ENCODE measurements at places on chromosomes 2 and 18.
A peak's percentile ranks its signal among the peaks of the same experiment; 100 is the strongest.

GRCh38 chr2:66030553-66030952 is 404.4 kb upstream of the MEIS1 start:
- no peak for DNase-seq

GRCh38 chr2:207260947-207261346 is 95.2 kb upstream of the KLF7 start:
- DNase-seq = no peak

GRCh38 chr2:73704285-73704684 is 32.9 kb downstream of the TPRKB start:
- no peak for DNase-seq

DNA sequence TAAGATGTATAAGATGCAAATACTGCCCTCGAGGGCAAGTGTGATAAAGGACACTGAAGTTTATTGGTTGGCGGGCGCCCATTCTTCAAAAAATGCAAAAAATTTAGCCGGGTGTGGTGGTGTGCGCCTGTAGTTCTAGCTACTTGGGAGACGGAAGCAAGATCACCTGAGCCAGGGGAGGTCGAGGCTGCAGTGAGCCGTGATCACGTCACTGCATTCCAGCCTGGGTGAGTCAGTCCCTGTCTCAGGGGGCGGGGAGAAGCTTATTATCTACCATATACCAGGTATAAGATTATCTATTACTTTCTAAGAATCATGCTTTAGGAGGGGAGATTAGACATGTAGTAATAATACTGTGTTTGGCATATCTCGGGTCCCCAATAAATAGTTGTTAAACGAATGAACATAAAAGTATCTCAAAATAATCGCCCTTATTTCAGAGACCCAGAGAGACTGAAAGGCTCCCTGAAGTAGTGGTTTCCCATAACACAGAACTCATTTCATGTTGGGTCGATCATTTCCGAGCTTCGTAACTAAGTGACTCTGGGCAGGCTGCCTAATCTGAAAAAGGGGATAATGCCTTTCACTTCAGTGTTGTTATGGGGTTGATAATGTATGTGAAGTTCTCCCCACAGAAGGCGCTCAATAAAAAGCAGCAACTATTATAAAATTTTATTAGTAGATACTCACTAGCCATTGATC is 1.2 kb upstream of the SELENOI start:
- peak; percentile 46 for DNase-seq

DNA sequence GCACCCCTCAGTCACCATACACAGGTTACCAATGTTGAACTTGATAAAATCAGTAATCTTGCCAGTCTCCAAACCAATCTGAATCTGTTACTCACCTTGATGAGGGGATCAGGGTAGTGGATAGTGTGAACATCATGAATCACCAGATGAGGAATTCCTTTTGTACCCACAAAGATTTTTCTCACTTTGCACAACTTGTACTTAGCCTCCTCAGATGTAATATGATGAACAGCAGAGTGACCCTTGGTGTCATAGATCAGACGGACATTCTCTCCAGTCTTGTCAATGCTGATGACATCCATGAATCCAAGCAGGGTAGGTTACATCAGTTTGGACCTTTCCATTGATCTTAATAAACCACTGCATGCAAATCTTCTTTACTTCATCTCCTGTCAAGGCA is 54.7 kb downstream of the MDH1 start:
- no peak for DNase-seq

- no peak for DNase-seq
Measured at GRCh38 chr2:138534791-138535190, 33.2 kb downstream of the SPOPL start.

DNA sequence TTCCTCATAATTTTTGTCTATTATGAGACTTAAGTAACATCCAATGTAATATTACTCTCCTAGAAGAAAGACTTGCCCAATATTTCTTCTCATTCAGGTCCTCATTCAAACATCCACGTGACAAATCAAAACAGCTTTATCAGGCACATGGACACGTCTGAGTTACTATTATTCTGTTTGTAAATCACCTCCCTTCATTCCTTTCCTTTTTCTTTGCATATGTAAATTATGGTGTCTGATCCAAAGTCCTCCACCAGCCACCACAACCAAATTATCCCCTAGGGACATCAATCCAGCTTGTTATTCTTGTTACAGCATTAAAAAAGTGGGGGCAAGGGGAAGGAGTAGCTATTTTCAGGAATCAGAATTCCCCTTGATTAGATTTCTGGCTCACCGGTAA is 7.1 kb downstream of the TMEM163 start:
- no peak for DNase-seq

- no peak for DNase-seq
Measured at GRCh38 chr18:24396082-24396633, 1.5 kb downstream of the OSBPL1A start.

DNA sequence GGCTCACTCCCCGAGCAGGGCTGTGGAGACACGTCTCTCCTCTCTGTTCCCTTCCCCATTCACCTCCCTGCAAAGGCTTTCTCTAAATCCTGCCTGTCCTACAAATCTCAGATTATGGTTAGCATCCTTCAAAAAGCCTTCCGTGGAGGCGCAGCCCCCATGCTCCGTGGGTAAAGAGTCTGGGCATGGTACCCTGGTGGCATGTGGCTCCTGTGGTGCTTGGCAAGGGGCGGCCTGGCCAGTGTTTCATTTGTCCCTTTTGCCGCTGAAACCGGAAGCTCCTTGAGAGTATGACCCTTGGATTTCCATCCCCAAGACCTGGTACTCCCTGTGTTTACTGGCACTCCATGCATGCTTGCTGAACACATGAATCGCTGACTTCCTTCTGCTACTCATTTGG is 839.3 kb upstream of the SALL3 start:
- no peak for DNase-seq

DNA sequence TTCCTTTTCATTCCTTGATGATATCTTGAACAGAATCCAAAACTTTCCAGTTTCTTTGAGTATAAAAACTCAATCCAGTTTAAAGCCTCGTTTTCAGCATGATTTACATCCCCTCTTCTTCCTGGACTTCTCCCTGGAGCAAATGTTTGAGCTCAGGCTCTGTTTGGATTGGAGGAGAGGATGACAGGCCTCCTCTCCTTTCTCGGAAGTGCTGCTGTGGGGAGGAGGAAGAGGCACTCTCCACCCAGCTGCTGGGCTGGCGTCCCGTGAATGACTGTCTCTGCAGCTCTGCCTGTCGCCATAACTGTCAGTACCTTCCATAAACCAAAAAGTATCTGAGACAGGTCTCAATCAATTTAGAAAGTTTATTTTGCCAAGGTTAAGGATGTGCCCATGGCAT is 238.2 kb upstream of the AGAP1 start:
- DNase-seq = no peak

GRCh38 chr2:142580691-142581090 is 296.8 kb upstream of the KYNU start:
- DNase-seq = no peak

DNA sequence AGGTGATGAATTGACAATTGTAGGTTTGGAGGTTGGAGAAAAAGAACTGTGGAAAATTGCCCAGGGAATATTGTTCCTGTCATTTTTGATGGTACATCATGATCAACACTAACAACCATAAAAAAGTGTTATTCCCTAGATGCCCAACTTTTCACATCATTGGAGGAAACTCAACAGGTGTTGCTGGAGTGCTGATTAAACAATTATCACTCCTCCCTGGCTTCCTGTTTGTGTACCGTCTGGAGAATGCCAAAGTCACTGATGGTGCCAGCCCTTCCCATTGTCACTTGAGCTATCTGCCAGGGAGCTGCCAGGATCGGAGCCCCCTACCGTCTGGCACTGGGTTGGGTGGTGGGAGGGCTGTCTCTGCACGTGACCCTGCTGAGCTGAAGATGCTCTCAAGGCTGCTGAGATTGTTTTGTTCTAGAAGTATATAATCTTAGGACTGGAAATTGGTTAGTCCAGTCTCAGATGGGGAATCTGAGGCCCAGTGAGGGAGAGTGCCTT is 156.9 kb downstream of the PRKCE start:
- DNase-seq = no peak

- DNase-seq = no peak
Measured at GRCh38 chr2:44112096-44112495, 56.6 kb upstream of the PPM1B start.

- no peak for DNase-seq
Measured at GRCh38 chr2:187008111-187008510, 159.1 kb upstream of the ZSWIM2 start.

DNA sequence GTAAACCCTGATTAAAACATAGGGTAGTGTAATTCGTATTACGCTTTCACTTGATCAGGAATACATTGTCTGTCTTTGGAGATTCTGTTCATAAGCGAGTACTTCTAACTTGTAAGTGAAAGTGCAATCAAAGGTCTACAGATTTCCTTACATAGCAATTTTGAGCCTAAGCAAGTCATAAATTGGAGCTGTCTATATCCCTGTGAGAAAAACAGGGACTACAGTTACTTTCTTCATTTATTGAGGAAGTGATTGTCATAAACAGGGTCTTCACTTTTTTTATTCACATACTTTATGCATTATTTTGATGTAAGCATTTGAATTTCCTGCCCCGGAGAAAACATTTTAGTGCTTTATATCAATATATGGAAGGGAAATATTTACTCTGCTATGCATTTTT is 670.4 kb downstream of the CBLN2 start:
- DNase-seq = no peak

- no peak for DNase-seq
Measured at GRCh38 chr18:67219821-67220220, 296.7 kb downstream of the DSEL start.

DNA sequence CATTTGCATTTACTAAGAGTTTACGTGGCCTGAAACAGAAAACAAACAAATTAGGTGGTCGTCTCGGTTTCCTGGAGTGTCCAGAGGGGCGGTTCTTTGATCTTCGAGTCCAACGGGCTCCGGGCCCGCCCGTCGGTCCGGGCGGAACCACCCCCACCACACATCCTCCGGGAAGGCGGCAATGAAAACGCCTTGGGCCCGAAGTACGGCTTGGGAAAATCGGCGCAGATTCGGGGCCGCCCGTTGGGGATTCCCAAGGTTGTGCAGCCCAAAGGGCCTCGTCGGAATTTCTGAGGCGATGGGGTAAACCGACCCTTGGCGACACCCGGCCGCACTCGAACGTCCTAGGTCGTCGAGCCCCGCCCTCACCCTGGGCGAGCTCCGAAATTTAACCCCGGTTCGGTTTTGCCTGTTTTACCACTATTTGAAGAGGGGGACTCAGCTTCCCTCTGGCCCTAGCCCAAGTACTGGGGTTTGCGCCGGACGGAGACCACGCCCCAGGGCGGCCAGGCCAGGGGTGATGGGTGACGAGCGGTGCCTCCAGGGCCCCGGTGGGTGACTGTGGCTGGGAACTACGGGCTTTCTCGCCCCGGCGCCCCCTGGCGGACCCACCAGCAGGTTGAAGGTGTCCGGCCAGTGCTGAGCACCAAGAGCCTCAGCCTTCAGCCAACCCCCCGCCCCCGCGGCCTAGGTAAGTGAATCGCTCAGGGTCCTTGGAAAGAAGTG is 1.9 kb upstream of the CFAP53 start:
- peak; percentile 87 for DNase-seq

DNA sequence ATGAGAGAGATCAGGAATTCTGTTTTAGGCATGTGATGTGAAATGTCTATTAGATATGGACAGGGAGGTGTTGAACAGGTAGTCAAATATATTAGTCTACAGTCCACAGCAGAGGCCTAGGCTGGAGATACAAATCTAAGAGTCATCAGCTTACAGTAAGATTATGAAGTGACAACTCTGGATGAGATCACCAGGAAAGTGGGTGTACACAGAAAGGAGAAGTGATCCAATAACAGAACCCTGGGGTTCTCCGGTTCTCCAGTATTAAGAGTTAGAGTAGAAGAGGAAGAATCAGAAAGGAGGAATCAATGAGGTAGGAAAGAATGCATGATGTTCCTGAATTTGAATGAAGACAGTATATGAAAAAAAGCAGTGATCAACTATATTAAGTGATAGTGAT is 362.3 kb downstream of the FIGN start:
- DNase-seq = no peak

DNA sequence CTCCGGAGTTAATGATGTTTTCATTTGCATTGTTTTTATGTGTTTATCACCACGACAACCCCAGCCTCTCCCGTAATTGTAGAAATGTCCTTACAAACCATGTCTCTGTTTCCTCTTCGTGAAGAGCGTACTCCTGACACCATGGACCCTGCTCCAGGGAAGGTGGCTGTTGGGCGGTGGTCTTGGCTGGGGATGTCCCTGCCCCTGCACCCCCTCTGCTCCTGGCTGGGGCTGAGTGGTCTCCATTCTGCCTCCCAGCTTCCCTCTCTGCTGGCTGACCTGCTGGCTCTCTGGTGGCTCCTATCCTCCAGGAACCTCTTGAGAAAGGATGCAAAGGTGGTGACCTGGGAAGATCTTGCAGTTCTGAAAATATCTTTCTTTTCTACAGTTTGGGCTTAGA is 81.1 kb downstream of the ASB1 start:
- DNase-seq = no peak

DNA sequence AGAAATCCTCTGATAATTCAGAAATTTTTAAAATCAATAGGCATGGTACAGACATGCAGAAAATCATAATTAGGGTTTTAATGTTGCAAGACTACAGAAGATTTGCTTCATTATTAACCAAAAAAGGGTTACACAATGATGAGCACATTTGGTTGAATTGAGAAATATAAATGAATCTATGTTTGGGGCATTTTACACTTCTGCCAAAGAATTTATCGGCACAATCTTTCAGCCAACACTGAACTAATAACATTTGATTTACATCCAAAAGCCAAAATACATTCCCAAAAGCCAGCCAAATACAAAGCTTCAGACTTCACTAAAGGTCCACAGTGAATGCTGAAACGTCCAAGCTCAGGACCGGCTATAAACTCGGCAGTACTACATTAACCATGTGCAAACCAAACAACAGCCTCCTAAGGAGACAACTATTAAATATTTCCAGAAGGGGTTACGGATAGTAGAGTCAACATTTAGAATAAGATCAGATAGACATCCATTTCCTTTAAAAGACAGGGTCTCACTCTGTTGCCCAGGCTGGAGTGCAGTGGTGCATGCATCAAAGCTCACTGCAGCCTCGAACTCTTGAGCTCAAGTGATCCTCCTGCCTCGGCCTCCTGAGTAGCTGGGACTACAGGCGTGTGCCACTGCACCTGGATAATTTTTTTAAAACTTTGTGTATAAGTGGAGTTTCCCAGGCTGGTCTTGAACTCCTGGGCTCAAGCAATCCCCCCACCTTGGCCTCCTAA is 29.4 kb downstream of the SPRED2 start:
- DNase-seq = no peak

GRCh38 chr2:191642541-191642940 is 35.4 kb upstream of the NABP1 start:
- DNase-seq = no peak

GRCh38 chr2:177530561-177530960 is 138.0 kb downstream of the AGPS start:
- no peak for DNase-seq
